ENCODE measurements at places on chromosomes 16 and 17.

DNA sequence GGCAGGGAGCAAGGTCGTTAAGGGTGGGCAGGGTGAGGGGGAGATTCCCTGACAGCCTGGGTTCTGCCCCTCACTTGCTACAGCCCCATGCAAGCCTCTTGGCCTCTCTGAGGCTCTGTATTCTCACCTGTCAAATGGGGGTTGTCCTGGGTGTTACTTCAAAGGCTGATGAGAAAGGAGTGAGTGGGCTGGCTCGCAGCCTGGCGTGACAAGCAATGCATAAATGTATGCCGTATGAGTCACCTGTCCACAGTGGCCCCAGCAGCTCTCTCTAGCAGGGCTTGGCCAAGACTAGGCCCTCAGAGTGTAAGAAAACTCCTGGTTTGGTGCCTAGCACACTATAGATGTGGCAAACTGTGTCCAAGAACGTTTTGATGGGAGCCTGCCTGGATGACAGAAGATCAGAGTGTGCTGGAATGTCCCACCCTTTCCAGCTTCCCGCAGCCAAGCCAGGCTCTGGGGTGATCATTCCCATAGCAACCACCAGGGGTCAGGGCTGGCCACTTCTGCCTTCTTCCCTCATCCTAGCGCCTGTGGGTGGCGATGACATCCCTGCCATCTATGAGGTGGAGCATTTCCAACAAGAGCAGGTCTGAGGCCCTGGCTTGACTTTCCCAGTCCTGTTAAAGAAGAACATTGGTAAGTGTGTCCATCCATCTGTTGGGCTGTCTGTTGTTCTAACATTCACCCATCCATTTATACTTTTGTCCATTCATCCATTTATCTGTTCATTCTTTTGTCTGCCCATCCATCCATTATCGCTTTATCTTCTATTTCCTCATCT is 37.2 kb upstream of the ADGRG1 start:
- DNase-seq: peak; percentile 80

DNA sequence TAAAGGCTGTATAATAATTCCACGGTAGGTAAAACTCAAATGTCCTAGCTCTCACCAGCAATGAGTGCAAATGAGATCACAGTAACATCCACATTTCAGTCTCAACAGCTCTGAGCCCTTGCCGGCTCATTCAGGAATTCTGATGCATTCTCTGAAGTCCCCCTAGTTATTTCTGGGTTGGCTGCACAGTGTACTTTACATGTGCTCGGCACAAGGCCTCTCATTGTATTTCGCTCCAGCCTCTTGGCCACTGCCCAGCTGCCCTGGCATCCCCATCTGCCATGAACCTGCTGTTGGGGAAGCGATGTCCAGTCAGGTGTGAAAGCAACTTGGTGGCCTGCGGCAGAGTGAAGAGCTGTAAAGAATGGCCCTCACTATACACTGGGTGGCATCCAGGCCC is 14.3 kb downstream of the PRCD start:
- DNase-seq: no peak

DNA sequence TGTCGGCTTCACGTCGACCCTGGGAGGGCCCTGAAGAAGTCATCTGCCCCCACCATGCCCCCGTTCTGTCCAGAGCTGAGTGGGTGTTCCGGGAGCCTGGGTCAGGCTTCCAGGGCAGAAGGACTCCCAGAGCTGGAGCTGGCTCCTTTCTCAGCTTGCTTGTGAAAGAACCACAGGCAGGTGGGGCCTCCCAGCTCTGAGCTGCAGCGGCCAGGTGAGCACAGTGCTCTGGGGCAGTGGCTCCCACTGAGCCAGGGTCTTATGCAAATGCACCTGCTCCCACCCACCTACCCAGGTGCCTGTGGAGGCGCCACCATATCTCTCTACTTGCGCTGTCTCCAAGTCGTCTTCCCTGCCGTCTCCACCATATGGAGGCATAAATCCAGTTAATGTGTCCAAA is 140.0 kb upstream of the RPL38 start:
- no peak for DNase-seq

- no peak for DNase-seq
Observed at GRCh38 chr16:27708651-27709050, 158.7 kb downstream of the KATNIP start.

DNA sequence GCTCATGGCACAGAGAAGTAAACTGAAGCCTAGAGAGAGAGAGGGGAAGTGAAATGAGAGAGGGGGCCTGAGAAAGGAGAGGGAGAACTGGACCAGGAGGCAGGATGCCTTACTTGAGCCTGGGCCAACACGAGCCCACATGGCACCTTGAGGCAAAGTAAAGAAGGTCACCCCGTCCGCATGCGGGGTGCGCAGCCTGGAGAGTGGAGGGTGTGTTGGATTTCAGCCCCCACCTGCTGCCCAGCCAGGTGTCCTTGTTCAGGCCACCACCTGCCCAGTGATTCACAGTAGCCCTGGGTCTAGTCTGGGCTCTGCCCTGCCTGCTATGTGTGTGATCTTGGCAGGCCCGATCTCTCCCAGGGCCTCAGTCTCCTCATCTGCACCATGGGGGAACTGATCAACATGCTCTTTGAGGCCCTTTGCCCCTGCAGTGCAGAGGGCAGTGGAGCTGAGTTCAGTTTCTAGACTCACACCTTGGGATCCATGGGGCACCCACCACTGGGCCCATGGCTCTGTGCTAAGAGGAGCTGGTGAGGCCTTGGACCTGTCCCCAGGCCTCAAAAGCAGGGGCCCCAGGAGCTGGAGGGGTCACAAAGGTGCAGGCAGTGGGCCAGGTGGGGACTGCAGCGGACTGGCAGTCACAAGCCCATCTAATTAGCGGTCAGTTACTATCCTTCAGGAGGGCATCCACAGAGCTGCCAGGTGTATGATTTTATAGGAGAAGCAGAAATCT is 9.8 kb upstream of the DRC7 start:
- no peak for DNase-seq

GRCh38 chr17:6303664-6304063 is 131.3 kb downstream of the AIPL1 start:
- no peak for DNase-seq

- DNase-seq: no peak
Observed at GRCh38 chr17:1512351-1512750, 4.1 kb downstream of the INPP5K start.

- DNase-seq: no peak
Observed at GRCh38 chr17:55410722-55411462, 10.7 kb downstream of the MMD start.

- no peak for DNase-seq
Observed at GRCh38 chr16:1670866-1671265, 7.2 kb upstream of the JPT2 start.

GRCh38 chr16:10225653-10226052 is 43.4 kb upstream of the GRIN2A start:
- no peak for DNase-seq

GRCh38 chr16:2004795-2005517 is 4.7 kb downstream of the ZNF598 start:
- DNase-seq: no peak

GRCh38 chr16:79754501-79754900 is 154.0 kb upstream of the MAF start:
- DNase-seq: no peak

DNA sequence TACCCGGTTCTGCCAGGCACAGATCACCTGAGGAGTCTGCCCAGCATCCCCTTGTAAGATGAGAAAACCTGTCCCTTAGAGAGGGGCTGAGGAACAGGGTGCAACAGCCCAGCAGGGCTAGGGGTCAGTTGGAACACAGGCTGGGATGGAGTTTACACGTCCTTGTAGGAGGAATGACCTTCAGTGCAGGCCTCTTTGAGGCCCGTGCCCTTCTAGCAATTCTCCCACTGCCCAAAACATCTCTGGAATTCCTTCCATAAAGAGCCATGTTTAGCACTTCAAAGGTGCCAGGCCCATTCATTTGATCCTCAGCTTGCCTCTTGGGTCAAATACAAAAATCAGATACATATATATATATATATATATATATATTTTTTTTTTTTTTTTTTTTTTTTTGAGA is 4.5 kb downstream of the CTNS start:
- DNase-seq: no peak
